Stomach (tissue), 19 donors: ENCODE measurements at places on chromosomes 16 and 17.

GRCh38 chr16:49742428-49743202 lies 113.3 kb downstream of the ZNF423 start:
- no peak for DNase-seq

- DNase-seq: peak; percentile 34
Measured at GRCh38 chr16:68377667-68378393, 67.0 kb downstream of the PRMT7 start.

DNA sequence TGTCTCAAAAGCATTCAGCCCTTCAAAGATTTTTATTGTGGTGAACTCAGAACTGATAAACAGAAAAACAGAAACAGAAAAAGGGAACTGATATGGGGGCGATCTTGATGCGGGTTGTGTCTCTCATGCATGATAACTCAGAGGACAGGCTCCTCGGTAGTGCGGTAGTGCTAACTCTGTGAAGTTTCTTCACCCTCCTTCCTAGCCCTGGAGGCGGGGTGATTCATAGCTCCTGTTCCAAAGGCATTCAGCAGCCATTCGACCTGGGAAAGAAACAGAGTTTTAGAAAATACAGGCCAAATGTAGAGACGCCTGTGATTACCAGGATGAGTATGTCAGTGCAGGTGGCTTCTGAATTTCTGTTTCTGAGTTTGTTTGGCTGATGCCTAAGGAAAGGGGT lies 5.5 kb upstream of the MAF start:
- no peak for DNase-seq

- peak; percentile 92 for DNase-seq
Measured at GRCh38 chr17:81428948-81429774, 33.9 kb downstream of the BAHCC1 start.

DNA sequence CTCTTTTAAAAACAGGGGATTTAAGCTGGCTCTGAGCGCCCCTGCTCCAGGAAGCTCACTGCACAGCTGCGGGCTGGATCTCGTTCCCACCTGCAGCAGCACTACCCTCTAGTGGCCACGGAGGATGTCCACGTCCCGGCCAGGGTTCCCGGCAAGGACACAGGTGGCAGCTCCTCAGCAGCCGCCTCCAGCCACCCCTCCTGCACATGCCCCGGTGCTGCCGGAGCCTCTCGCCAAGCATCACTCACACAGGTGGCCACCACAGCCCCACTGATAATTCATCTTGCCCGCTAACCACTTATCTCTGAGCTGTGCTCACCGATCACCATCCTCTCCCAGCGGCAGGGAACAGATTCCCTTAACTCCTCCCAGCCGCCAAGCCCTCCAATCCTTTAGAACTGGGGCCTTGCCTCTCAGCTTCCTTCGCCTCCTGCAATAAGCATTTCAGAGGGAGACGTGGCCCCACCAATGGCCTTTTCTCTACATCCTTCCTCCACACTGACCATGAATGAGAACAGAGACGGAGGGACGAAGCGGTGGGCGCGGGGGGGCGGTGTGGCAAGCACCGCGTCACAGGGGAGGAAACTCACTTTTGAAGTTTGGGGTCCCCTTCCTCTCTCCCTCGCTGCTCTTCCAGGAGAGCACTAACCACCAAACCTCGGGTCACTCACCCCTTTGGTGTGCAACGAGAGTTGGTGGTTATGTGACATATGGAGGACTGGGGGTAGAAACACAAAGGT lies 222.1 kb downstream of the RBFOX3 start:
- peak; percentile 82 for DNase-seq

DNA sequence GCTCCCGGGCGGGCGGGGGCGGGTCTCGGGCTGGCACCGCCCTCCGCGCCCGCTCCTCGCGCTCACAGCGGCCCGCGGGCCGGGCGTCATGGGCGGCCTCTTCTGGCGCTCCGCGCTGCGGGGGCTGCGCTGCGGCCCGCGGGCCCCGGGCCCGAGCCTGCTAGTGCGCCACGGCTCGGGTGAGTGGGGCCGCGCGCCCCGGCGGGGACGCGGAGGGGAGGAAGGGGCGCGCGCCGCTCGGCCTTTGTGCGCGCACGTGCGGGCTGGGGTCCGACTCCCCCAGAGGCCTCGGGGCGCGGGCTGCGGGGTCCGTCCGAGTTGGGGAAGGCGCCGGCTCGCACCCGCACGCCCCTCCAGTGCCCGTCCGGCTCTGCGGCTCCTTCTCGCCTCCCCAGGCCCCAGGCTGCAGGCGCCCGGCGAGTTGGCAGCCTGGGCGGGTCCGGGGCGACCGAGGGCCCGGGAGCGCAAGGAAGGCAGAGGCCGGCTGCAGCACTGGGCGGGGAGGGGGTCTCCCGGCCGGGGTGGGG lies at the start of gene NME4:
Gene NME4, plus strand, starts transcription at position 65 of the 527 bp plus-strand sequence. Its CDS starts 24 bp downstream, at position 89.
- DNase-seq: no peak

GRCh38 chr17:39531252-39531651 lies 70.0 kb downstream of the CDK12 start:
- DNase-seq: no peak

- DNase-seq: peak; percentile 79
Measured at GRCh38 chr17:80426671-80427326, 11.8 kb downstream of the ENDOV start.

- DNase-seq: peak; percentile 73
Measured at GRCh38 chr16:22373662-22374310, 633 bp downstream of the CDR2 start.

DNA sequence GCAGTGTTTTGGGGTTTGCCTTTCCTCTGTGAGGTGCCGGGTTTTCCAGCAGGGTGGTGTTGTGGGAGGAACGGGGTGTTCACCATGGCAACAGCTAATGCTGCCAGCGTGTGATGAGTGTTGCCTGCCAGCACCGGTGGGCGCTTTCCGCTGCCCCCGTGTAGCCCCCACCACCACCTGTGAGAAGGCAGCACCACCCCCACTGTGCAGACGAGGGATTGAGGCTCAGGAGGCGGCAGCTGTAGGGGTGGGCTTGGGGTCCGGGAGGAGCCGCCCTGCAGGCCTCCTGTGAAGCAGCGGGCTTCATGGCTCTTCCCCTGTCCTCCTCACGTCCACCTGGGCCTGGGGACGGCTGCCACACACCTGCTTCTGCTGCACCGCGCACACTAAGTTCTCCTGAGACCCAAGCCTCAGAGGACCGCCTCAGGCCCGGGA lies 5.2 kb downstream of the RAB40C start:
- no peak for DNase-seq

- peak; percentile 79 for DNase-seq
Measured at GRCh38 chr16:68445458-68445857, 2.9 kb downstream of the SMPD3 start.

DNA sequence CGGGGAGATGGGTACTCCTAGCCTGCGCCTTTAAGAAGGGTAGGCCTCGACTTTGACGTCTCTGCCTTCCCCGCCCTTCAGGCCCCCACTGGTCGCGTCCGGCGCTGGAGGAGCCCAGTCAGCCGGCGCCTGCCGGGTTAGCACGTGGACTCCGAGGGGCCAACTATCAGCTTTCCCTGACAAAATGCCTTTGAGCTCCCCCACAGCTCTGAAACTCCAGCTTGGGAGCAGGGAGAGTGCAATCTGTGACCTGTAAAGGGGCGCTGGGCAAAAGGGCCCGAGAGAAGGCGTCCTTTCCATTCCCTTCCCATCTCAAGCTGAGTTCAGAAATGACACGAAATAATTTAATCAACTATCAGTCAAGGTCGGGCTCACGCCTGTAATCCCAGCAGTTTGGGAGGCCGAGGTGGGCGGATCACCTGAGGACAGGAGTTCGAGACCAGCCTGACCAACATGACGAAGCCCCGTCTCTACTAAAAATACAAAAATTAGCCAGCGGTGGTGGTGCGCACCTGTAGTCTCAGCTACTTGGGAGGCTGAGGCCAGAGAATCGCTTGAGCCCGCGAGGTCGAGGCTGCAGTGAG lies 2.3 kb upstream of the SLC25A39 start:
- peak; percentile 97 for DNase-seq

GRCh38 chr16:9407206-9407758 lies 315.8 kb downstream of the HAPSTR1 start:
- DNase-seq: no peak

- DNase-seq: no peak
Measured at GRCh38 chr17:43068570-43069367, 43.7 kb downstream of the RND2 start.

DNA sequence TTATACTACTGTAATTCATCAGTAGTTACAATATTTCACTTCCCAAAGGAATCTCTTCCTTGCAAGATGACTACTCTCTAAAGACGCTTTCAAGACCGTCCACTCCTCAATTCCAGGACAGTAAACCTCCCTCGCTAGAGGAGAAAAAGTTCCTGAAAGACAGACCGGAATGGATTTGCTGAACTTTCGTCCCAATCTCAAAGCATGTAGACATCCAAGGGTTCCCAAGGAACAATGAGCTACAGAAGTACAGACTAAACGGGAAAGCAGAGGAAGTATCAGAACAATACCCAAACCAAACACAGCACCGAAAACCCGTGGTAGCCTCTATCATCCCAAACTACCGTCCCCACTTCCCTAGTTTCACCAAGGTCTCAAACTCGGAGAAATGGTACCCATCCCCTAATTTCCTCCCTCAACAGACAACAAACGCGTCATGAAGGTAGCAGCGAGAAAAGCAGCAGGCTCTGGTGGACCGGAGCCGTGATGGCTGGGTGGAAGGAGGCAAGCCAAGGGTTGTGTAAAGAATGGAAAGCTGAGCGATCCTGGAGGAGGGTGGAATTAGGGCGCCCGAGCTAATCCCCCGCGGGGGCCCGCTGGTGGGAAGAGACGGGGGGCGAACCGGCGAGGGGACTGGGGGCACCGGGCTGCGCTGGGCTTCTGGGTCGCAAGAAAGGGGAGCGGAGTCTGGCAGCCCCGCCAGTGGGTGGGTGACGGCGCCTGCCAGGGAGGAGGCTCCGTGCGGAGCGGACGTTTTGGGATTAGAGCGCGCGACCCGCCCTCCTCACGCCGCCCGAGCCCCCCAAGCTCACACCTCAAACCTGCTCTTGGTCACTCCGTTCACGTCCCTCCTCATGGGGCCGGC lies 647 bp downstream of the FBXL20 start:
- peak; percentile 27 for DNase-seq

DNA sequence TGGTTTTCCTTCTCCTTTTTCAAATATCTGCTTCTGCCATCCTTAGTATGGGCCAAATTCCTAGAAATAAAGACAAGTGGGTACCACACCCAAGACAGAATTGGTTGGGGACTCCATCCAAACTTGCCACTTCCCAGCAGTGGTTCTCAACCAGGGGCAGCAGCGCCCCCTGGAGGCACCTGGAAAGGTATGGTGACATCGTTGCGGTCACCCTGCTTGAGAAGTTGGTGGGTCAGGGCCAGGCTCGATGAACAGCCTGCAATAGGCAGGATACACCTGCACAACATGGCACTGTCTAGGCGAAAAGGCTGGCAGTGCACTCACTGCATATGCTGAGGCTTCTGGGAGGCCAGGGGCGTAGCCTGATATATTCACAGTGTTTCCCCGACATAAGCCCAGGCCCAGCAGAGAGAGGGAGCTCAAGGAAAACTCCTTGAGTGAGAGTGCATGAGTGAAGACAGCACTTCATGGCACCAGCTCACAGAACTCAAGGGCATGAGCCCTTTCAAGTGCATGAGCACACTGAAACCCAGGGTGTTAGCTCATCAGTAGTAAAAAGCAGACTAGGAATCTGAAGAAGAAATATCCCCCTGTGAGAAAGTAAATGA lies 57.7 kb downstream of the CMC2 start:
- DNase-seq: peak; percentile 59

DNA sequence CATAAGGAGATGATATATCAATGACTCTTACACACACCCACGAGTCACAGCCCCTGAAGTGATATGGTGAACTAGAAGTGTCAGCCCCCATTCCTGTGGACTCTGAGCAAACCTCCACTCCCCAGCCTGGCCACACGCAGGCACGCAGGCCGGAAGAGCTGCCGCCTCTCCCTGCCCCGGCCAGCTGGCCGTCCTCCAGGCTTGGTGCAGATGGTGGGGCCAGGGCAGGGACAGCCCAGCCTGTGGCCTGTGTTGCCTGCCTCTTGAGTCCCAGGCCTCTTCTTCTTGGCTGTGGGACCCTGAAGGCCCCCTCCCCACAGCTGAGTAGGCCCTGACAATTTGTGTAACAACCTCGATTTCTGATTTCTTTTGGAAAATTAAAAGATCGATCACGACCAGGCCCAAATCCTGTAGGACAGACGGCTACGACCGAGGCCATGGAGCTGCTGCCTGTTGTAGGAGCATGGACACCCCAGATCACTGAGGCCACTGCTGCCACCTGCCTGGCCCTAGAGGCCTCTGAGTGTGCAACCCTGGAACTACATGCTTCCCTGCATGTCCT lies 10.0 kb upstream of the MPRIP start:
- DNase-seq: peak; percentile 84

- DNase-seq: peak; percentile 15
Measured at GRCh38 chr17:50208611-50209061, 7.2 kb upstream of the COL1A1 start.

GRCh38 chr16:4667203-4667963 lies 26.0 kb upstream of the NUDT16L1 start:
- no peak for DNase-seq

GRCh38 chr16:86027373-86028126 lies 128.6 kb downstream of the IRF8 start:
- peak; percentile 54 for DNase-seq

- no peak for DNase-seq
Measured at GRCh38 chr16:11977376-11978041, 975 bp downstream of the SNX29 start.

DNA sequence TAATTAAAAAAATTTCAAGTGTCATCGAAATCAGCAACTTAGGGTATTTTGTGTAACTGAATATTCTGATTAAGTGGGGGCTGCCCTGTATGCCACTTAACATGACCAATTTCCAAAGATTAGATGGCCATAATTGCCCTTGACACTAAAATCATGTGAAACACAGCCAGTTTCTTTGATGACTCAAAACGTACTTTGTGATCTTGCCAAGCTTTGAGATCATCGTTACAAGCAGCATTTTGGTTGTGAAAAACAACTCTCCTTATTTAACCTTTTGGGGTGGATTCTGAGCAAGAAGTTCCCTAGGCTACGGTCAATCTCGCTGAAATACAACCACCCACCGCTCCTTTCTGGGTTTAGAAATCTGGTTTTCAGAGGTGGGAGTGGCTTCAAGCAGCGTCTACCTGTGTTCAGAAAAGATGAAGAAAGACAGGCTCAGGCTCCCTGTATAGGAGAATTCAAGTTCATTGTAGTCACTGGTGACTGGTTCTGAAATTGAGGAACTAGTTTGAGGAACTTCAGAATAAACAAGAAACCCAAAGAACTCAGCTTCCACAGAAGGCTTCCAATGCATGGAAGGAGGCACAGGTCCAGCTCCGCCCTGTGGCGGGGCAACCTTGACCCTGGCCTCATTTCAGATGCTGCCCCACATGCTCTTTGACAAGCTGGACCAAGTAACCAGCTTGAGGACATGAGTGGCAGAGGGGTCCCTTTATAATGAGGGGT lies 9.4 kb downstream of the MAP3K14 start:
- DNase-seq: peak; percentile 65

- no peak for DNase-seq
Measured at GRCh38 chr16:4870138-4870671, 22.9 kb downstream of the UBN1 start.

GRCh38 chr17:58759522-58759921 lies 3.9 kb downstream of the PPM1E start:
- DNase-seq: no peak
